SHP77 (cell line): ENCODE measurements at places on chromosomes 2 and 18.

GRCh38 chr2:119688616-119689015 is 9.6 kb downstream of the TMEM177 start:
- DNase-seq, result no peak

DNA sequence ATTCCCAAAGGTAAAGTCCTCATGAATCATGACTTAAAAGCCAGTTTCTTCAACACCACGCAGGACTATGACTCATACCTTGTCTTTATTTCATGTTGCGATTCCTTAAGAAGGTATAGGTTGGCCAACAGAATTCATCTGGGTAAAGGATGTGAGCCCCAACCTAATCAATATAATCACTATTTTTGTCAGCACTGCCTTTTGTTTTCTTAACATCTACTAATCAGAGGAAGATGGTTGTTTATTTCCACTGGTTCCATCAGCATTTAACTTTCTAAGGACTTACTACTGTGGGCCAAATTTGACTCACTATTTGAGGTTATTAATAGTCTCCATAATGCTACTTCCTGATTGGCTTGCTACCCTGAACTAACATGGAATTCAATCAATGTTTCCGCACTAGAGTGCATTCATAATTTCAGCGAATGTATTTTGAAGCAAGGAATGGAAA is 78.6 kb downstream of the SCG2 start:
- DNase-seq, result no peak

DNA sequence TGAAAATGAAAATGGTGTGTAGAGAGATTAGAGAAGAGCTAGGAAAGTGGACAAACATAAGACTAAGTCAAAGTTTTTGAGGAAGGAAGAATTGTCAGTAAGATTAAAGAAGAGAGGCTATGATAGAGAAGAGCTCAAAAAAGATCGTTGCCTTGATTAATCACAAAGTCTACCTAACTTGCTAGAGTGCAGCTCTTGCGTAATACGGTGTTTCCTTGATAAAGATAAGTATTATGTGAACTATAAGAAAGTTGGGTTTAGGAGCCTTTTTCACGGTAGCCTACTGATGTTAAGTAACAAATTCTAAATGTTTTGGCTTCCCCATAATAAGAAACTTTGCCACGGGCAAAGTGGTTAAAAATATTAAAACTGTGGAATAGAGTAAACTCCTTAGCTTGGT is 226.4 kb upstream of the NRXN1 start:
- no peak for DNase-seq

GRCh38 chr2:49770919-49771318 is 616.6 kb upstream of the FSHR start:
- peak; percentile 65 for DNase-seq

DNA sequence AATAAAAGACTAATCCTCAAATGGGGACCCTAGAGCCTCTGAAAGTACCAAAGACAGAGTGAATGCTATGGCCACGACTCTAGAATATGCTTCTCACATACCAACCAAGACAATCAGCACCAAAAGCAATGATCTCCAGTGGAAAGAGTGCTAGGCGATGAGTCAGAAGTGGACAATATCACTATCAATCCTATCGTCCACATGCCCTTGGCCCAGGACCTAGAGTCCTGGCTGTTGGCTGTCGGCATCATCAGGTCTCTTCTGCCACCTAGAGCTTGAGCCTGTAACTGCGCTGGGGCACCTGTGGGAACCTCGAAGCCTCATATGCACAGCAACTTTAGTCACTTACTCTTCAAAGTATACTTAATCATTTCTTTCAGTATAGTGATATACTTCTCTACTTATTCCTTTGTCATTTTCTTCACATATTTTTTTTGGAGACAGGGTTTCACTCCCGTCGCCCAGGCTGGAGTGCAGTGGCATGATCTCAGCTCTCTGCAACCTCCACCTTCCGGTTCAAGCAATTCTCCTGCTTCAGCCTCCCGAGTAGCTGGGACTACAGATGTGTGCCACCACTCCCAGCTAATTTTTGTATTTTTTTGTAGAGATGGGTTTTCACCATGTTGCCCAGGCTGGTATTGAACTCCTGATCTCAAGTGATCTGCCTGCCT is 29.7 kb downstream of the NOL10 start:
- peak; percentile 46 for DNase-seq

- no peak for DNase-seq
Measured at GRCh38 chr2:217970206-217970605, 32.6 kb downstream of the TNS1 start.

DNA sequence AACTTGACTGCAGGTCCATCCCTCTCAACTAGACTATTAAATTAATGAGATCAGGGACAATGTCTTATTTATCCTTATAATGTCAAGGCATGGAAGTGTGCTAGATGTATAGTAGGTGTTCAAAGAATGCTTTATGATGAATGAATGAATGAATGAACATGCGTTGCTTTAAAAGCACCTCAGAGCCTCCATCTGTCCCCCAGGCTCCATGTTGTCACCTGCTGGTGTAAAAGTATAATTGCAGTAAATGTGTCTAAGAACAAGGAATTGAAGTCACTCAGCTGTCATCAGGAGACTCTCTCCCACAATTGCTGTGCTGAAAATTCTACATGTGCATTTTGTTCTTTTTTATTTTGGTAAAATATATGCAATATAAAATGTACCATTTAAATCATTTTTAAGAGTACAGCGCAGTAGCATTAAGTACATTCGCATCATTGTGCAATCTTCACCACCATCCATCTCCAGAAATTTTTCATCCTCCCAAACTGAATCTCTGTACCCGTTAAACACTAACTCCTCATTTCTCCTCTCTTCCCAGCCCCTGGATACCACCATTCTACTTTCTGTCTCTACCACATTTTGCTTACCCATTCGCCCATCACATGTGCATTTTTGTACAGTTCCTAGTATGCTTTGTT is 52.6 kb downstream of the GNAL start:
- peak; percentile 29 for DNase-seq

DNA sequence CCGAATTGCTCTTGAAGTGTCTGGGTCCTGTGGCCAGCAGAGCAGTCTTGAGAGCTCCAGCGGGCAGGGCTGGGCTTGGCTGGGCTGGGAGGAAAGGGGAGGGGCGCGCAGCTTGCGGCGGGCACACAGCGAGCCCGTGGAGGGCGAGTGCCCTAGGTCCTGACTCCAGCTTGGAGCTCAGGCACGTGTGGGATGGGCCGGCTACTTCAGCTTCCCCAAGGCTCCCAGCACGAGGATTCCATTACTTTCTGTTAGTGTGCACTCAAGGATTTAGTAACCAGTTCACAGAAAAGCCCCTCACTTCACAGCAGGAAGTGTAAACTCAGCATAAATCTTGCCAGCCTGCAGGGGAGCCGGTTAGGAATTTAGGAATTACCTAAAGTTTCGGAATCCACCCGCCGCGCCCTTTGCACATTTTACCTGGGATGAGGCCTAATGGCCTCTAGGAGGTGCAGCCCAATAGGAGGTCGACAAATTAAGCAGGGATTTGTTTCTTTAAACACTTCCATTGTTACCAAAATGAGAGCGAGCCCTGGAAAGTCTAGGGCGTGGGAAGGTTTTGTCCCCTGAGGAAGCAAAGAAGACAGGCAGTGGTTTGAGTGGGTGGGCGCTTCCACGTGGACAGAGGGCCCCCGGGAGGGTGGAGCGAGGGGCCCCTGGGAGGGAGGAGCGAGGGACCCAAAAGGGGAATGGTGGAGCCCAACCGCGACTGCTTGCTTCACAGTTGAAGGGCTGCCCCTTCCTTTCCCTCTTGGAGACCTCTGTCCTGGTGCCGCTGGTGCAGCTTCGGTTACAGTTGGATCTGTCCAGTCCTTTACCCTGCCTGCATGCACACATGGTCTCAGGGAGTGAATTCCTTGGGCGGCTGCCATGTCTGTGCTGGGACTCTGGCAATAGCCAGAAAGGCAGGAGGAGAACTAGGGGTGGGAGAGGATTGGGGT is 93.3 kb downstream of the CTAGE1 start:
- no peak for DNase-seq

DNA sequence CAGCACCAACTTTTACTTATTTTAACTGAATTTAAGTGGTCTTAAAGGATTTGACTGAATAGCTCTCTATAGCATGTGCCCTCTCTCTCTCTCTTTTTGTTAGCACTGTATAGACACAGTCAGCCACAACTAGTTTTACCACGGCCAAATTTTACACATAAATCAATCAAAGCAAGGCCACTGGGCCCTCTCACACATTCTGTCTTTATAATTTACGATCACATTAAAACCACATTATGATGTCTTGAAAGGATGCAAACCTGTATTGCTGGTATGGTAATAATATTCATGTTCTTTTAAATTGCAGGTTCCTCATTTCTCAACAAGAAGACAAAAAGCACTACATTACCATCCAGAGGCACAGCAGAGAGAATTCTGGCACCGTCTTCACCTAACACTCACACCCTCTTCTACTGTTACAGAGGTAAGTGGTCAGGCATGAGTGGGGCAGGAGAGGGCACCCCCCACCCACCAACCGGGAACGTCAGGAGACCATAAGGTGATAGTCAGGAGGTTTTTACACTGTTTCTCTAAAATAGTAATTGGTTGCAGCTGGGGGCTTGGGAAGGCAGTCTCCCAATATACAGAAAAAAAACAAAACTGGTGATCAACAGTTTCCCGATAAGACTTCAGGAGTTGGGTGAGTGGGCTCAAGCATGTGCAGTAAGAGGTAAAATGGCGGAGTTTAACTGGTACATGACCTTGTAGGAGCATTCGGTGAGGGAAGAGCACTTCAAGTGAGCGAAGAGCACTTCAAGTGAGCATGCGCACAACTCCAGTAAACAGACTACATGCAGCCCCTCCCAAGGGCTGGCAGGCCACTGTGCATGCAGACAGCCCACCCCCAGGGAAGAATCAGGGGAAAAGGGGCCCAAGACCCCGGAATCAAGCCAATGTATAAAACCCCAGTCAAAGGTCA is 296.7 kb downstream of the PIEZO2 start:
- no peak for DNase-seq

DNA sequence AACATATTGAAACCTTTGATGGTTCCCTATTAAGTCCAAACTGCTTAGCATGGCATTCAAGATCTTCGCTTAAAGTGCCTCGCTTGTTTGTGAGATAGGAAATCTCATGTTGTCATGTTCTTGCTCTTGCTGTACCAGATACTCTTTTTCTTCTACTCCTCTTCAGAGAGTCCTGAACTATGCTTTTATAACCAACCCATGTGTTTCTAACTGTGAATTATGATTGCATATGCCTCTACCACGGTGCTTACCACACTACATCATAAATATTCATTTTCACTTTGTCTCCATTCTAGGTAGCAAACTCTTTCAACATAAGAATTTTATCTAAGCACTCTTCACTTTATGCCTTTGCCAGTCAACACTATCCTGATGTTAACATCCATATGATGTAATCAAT is 23.6 kb downstream of the STAT4 start:
- no peak for DNase-seq

DNA sequence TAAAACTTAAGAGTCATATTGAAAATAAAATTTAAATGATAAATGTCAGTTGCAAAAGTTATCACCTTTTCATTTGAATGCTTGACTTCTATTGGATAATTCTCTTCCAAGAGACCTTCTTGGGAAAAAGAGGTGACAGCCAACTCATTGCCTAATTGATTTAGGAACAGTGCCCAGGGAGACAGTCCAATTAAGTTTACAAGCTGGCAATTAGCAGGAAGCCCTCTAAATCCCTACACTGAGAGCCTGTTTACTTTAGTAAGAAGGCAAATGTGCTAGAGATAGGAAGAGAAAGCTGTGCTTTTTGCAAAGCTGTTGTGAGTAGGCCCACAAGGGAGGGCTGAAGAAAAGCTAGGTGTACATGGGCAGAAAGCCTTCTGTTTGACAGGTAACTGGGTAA is 189.1 kb downstream of the WDPCP start:
- DNase-seq, result no peak

- no peak for DNase-seq
Measured at GRCh38 chr2:231299267-231299666, 96.2 kb upstream of the B3GNT7 start.

GRCh38 chr2:113834051-113834730 is 55.7 kb upstream of the ACTR3 start:
- DNase-seq, result no peak

DNA sequence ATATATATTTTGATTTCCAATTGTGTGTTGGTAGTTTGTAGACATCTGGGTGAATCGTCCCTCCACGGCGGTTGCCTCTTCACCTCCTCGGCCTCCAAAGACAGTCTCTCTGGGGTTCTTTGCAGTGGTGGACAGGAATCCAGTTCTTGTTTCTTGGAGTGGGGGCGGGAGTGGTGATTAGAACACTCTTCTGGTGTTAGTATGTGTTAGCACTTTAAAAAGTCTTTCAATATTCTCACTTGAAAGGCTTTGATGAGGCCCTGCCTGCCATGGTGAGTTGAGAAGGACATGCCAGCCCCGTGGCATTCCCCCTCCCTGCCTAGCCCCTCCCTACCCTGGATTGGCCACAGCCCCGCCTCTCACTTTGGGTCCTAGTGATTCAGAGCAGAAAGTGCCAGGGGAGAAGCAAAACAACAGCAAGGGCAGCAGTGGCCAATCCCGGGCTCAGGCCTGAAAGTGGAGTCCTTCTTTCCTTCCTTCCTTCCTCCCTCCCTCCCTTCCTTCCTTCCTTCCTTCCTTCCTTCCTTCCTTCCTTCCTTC is 316.8 kb upstream of the HS6ST1 start:
- no peak for DNase-seq

GRCh38 chr2:7539077-7539476 is 621.9 kb downstream of the RNF144A start:
- no peak for DNase-seq

DNA sequence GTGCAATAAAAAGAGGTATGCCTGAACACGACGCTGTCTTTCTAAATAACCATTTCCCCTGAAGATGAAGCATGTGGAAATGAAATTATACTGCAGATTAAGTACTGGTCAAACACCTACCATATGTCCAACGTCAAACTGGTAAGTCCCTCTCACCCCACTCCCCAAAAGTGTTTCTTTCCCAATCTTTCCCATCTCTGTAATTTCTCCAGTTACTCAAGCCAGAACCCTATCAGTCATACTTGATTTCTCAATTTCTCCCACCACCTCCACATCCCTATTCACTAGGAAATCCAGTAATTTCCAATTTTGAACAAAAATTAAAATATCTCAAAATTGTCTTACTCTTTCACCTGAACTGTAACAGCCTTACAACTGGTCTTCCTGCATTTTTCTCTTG is 29.2 kb downstream of the HDHD2 start:
- DNase-seq, result no peak

- DNase-seq, result no peak
Measured at GRCh38 chr2:25316101-25316500, 25.6 kb downstream of the DNMT3A start.
